ENCODE measurements at places on chromosomes 16 and 17.

- no peak for DNase-seq
These were observed 18.7 kb upstream of the KRT24 start for GRCh38 chr17:40722241-40722640.

- DNase-seq, result no peak
These were observed 11.5 kb downstream of the HAS3 start for GRCh38 chr16:69116906-69117305.

GRCh38 chr17:44935116-44935515, 12.5 kb downstream of the KIF18B start:
- no peak for DNase-seq

GRCh38 chr16:795580-796229, 4.8 kb downstream of the GNG13 start:
- no peak for DNase-seq

DNA sequence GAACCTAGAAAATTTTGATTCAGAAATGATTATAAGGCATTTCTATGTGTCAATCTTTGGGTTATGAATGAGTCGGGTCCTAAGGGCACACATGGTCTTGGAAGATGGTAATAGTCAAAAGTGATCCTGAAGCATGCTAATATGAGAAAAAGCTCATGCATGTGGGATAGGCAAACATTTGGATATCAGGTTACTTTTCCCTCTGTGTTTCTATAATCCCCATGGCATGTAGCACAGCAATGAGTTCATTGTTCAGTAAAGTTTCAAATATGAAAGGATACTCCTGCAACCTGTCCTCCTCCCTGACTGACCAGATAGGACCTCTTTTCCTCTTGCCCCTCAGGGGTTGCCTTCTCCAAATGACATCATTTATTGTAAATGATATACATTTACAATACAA, 249.9 kb upstream of the MON1B start:
- no peak for DNase-seq
